PC-3 (cell line): ENCODE measurements at places on chromosomes 12 and 14.

- peak; percentile 91 for DNase-seq
Observed at GRCh38 chr14:61477712-61478462, 156.5 kb downstream of the PRKCH start.

- no peak for DNase-seq
Observed at GRCh38 chr14:104654119-104654518, 35.3 kb upstream of the INF2 start.

DNA sequence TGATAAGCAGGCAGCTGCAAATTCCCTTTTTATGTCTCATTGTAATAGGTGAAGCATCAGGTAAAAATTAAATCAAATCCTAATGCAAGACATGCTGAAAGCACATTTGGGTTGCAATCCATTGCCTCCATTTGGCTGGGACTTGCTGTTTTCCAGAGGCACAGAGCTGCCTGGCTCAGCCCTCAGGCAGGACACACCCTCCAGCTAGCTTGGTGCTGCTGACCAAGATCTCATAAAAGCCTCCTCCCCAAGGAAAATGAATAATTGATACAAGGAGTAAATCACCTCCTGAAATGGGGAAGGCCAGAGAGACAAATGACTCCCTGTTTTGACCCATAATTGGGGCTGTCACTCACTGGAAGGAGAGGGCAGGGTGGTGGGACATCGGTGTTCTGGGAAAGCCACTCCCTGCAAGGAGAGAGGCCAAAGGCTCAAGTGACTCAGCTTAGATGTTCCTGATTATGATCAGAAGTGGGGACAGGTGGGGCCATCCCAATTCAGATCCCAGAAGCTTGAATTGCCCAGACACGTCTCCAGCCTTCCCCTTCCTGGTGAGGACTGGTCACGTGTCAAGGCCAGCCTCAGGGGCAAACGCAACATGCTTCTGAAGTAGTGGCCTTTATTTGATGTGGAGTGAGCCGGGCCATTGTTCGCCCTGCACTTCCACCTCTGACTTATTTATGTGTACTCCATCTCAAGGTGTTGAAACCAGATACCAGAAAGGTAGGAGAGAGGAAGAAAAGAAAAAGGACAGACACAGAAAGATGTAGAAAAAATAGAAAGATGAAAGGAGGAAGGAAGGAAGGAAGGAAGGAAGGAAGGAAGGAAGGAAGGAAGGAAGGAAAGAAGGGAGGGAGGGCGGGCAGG, 773.7 kb downstream of the BCL11B start:
- DNase-seq: no peak

DNA sequence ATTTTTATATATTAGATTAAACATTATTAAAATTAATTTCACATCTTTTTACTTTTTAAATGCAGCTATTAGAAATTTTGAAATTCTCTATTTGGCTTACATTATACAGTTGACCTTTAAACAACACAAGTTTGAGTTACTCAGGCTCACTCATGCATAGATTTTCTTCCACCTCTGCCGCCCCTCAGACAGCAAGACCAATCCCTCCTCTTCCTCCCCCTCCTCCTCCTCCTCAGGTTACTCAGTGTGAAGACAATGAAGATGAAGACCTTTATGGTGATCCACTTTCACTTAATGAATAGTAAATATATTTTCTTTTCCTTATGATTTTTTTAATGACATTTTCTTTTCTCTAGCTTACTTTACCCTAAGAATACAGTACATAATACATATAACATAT, 136.2 kb downstream of the LLPH start:
- DNase-seq: no peak

DNA sequence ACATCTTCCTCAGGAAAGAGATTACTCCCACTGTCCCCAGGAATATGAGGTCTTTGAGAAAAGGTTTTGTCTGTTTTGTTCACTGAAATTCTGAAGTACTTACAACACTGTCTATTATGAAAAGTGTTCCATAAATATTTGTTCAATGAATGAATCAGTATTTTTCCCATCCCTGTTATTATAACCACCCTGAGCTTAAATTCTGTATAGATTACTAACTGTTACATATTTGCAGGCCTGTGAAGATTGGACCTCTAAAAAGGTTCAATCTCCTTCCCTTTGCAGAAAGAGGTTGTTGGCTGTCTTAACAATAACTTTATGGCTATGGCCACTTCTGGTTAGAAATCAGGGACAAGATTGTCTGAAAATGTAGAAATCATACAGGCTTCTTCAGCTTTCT, 174.5 kb upstream of the NPAS3 start:
- DNase-seq: peak; percentile 31

GRCh38 chr12:2222691-2223090, 169.9 kb downstream of the CACNA1C start:
- DNase-seq: no peak

GRCh38 chr12:110266381-110266960, 14.6 kb upstream of the ATP2A2 start:
- no peak for DNase-seq

- no peak for DNase-seq
Observed at GRCh38 chr12:59708484-59708883, 112.7 kb downstream of the SLC16A7 start.

GRCh38 chr12:3750616-3751015, 2.3 kb downstream of the CRACR2A start:
- no peak for DNase-seq

GRCh38 chr14:75703467-75703866, 42.4 kb downstream of the TTLL5 start:
- no peak for DNase-seq

DNA sequence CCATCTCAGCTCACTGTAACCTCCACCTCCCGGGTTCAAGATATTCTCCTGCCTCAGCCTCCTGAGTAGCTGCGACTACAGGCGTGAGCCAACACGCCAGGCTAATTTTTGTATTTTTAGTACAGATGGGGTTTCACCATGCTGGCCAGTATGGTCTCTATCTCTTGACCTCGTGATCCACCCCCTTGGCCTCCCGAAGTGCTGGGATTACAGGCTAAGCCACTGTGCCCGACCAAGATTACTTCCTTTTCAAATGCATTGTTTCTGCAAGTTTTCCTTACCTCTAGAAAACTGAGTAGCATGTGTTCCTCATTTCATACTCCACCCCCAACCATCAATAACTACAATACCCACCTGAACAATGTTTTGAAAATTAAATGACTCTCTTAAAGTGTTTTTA, 13.1 kb downstream of the ARF6 start:
- no peak for DNase-seq

DNA sequence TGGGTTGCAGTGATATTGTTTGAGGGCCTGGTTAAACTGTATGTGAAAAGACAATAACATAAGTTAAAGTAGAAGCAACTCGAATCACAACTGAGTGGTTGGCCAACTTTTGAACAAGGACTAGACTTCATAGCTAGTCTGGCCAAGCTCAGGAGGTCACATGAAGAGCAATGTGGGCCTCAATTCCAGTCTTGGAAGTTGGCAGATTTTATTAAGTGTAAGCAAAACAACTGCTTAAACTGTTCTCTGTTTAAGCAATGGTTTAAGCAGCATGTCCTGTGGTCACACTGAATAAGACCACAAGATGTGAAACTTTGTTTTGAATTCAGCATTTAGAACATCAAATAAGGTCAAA, 100.4 kb downstream of the TMTC3 start:
- peak; percentile 24 for DNase-seq

DNA sequence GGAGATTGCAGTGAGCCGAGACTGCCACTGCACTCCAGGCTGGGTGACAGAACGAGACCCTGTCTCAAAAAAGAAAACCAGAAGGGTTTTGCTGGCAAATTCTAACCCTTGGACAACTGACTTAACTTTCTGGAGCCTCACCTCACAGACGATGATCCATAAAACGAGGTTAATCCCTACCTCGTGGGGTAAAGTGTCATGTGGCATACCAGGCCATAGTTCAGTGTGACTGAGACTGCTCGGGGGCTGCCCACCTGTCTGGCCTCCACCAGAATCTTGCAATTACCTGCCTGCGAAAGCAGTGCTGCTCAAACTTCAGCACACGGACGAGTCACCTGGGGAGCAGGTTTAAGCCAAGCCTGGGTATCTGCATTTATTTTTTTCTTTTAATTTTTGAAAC, 26.8 kb downstream of the P2RX4 start:
- DNase-seq: no peak

GRCh38 chr12:120473807-120474615, 4.5 kb upstream of the SRSF9 start:
- DNase-seq: no peak

DNA sequence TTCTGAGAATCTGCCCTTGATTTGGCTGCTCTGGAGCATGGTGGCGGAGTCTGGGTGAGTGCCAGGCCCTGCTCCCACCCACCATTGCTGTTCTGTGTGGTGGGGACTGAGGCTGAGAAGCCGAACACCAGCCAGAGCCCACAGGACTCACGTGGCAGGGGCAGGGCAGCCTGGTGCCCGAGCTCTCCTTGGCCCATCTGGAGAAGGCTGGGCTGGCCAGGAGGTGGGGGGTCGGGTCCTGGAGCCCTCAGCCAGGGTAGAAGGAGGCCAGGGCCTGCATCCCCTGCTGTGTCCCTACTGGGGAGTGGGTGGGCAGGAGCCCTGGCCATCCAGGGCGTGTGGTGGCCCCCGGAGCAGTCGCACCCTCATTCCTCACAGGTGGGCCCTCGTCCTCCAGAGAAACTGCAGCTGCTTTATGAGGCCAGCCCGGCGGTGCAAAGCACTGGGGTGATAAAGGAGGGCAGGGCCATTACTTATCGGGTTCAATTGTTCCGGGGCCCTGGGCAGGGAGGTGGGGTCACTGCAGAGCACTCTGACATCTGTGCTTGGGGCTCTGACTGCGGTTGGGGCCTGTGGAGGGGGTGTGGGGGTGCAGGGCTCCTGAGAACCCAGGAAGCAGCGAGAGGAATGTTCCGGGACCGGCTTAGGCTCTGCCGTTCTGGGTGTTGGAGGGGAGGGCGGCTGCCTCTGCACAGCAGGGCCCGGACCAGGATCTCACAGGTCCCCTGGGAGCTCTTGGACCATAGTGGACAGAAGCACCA, 217.5 kb upstream of the C14orf180 start:
- no peak for DNase-seq

DNA sequence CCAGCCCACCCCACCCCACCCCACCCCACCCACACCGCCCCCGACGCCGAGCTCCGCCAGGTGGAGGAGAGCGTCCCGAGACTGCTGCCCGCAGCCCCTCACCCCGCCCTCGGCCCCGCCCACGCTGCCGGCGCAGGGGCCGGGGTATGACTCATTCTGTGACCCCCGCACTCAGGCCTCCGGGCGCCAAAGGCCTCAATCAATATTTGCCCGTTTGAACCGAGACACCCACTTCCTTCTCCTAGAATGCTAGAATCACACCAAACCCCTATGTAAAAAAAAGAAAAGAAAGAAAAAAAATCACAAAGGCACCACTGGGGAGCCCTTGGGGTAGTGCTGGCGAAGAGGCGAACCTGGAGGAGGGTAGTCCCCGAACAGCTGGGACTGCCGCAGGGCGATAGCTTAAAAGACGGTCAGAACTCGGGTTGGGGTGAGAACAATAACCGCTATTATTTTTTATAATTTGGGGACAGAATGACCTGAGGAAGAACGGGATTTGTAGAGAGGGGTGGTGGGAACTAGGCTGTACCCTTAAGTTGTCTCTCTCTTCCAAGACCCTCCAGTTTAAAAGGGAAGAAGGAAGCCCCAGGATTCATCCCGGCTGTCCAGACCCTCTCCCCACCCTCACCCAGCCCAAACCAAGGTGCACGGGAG, 894 bp downstream of the KRT8 start:
- DNase-seq: peak; percentile 75

GRCh38 chr14:67668559-67668958, 5.9 kb downstream of the VTI1B start:
- no peak for DNase-seq
